ENCODE measurements at places on chromosomes 6 and 20. TPM values are rescaled to one million over a fixed set of nuclear protein-coding genes. Genes with fewer than 3 reads are reported as not detected.

ABHD16B gene
- not detected for total RNA-seq

LHFPL5 gene
- not detected for total RNA-seq

- DNase-seq = no peak
These were observed 55.9 kb downstream of the ATXN1 start for GRCh38 chr6:16705081-16705993.

- DNase-seq = no peak
These were observed 133.1 kb downstream of the BCAS1 start for GRCh38 chr20:53937339-53937741.

- no peak for DNase-seq
These were observed 944.3 kb downstream of the KIF16B start for GRCh38 chr20:15628851-15629353.

DNA sequence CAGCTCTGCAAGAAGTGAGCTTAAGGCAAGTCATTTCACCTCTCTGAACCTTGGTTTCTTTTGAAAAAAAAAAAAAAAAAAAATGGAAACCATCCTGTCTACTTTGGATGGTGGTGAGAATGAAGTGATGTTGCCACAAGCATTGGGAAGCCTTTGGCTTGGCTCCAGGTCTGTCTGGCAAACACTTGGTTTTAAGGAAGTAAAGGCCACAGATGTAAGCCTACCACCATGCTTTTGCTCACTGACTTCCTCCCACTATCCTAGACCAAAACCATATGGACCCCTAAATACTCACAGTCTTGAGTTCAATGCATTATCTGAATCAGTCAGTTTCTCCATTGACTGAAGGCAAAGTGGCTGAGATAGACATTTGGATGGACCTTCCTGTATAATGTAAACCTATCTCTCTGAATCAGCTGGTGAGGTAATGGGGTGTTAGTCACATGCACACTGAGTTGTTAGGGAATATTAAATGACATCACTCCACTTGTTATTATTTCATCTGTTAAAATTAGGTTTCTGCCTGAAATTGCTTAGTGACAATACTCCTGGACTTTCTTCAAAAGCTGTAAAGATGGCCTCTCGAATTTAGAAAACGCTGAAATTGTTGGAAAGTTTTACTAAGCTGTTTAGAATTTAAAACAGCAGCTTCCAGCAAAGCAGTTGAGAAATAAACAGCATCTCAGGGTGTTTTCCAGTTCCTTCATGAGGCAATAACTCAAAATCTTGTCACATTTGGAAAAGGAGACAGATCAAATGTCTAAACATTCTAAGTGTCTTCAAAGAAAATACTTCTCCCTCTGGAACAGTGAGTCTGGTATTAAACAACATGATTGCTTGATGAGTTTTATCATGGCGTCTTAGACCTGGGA, 833.5 kb downstream of the DHX35 start:
- DNase-seq = no peak

DNA sequence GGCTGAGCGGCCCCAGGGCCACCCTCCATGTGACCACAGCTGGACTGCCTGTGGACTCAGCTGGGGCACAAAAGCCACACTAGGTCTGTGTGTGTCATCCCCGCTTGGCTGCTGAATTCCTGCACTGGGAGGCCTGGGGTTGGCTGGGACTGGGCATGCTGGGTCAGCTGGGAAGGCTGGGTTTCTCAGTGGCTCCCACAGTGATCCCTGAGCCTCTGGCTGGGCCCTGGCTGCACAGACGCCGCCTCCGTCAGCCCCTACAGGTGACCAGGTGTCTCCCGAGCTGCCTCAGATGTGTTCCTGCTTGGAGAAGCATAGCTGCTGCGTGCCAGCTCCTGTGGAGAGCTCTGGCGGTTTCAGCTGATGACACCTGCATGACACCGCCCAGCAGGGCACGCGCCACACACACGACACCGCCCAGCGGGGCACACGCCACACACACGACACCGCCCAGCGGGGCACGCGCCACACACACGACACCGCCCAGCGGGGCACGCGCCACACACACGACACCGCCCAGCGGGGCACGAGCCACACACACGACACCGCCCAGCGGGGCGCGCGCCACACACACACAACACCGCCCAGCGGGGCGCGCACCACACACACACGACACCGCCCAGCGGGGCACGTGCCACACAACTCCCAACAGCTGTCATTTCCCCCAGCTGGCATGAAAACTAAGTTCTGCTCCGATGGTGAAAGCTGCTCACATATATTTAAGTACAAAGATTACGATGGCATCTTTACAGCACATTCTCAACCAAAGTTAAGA, 88.8 kb downstream of the TAF4 start:
- no peak for DNase-seq

DNA sequence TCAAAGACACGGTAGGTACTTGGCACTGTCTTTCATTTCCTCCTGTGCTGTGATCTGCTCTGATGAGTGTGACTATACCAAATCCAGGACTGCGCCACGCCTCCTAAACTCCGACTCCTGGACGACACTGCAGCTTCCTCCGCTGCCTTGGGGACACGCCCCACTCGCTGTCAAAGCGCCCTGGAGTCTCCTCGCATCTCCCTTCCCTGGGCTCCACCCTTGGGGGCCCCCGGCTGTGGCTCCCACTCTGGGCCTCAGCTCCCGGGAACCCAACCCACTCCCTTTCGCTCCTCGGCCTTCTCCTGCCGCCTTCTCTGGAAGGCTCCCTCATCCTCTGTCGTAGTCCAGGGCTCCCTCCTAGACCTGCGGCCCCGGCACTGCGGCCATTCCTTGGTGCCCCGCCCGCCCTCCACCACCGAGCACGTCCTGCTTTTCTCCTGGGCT, 61.2 kb downstream of the RSPH3 start:
- no peak for DNase-seq

GRCh38 chr20:63663332-63664066, 5.4 kb downstream of the RTEL1 start:
- no peak for DNase-seq

DNA sequence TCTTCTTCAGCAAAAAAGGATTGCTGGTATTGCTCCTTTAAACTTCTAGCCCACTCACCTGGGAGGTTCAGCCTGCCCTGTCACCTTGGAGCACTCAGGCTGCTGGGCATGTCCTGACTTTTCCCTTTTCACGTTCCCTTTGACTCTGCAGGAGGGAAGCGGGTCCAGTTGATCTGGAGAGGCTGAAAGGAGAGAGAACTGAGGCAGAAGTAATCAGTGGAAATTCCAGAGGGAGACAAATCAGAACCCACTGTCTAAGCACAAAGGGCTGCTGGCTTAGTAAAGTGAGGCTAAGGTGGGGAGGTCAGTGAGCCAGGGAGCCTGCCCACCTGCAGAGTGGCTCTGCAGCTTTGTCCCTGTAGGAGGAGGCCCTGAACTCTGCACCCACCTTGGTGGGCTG, 9.7 kb upstream of the SYNDIG1 start:
- DNase-seq = no peak

Measured in lower lobe of right lung (tissue), 2 donors.